ENCODE measurements at places on chromosomes 7 and 10.
A peak's percentile ranks its signal among the peaks of the same experiment; 100 is the strongest.

GRCh38 chr7:34130558-34131295 lies 225.4 kb downstream of the BMPER start:
- no peak for DNase-seq

GRCh38 chr7:134710511-134710853 lies 63.8 kb downstream of the BPGM start:
- no peak for DNase-seq

- no peak for DNase-seq
Measured at GRCh38 chr7:24728503-24729364, 28.5 kb downstream of the GSDME start.

DNA sequence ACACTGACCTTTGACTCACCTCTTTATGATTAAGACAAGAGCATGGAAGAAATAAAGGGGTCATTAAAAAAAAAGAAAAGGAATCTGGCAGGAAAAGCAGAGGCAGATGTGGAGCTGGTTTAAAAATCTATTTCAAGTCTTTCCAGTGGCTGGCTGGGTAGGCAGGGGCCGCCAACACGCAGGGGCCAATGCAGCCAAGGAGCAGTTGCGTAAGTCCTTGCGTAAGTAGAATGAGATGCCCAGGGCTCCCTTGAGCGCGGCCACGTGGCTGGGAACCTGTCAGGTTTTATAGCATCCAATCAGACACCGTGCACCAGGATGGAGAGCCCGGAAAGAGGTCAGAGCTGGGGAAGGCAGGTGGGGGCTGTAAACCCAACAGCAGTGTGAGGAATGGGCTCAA lies 123.8 kb upstream of the INSYN2A start:
- DNase-seq, result no peak

DNA sequence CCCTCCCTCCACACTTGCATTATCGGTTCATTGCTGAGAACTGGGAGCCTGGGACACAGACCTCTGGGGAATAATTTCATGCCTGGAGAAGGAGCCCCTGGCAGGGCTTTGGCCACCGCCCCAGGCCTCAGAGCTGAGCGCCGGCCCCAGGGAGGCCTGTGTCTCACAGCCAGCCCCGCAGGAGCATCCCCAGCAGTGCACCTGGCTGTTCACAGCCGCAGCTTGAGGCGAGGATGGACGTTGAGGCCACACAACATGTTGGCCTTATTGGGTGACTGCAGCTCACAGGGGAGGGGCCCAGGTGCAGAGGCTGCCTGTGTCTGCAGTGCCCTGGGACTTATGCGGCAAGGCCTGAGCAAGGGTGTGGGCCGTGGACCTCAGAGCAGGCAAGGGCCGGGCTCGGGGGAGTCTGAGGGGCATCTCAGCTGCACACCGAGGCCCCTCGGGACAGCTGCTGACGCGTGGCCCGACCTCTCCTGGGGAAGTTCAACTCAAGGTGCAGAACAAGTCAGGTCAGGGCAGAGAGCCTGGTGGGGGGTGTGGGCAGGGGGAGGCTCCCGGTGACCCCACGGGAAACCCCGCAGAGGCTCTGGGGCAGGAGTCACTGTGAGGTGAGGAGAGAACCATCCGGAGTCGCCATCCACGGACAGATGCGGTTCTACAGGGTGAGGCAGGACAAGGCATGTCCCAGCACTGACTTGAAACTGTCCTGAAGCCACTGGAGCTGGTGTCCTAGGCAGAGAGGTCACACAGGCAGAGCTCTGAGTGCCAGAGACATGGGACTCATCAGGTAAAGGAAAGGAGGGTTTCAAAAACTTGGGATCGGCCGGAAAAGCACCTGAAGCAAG lies 13.1 kb upstream of the UBE3C start:
- no peak for DNase-seq

GRCh38 chr7:131145770-131146169 lies 181.9 kb upstream of the MKLN1 start:
- DNase-seq, result no peak

- no peak for DNase-seq
Measured at GRCh38 chr7:46557295-46557711, 636.2 kb upstream of the IGFBP3 start.

DNA sequence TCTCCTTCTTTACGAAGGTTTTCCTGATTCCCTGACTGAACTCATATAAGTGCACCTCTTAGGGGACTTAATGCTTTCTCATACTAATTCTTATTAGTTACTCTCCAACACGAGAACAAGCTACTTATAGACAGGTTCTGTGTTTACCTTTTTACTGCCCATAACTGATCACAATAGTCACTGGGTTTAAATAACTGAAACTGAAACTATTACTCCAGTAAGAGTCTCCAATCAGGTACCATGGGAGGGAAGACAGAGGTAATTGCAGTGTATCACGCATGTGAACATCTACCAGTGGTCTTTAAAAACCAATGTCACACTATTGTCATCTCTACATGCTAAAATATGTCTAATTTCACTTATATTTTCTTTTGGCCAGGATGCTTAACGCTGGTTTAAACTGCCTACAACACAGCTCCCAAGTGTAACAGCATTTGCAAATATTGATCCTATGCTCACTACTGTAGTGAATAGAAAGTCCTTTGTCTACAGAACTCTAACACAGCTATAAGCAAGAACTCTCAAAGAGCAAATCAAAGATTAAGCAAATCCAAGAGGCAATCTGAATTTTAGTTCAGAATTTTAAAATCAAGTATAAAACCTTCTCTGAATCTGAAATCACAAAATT lies 3.6 kb downstream of the GDI2 start:
- peak; percentile 34 for DNase-seq

DNA sequence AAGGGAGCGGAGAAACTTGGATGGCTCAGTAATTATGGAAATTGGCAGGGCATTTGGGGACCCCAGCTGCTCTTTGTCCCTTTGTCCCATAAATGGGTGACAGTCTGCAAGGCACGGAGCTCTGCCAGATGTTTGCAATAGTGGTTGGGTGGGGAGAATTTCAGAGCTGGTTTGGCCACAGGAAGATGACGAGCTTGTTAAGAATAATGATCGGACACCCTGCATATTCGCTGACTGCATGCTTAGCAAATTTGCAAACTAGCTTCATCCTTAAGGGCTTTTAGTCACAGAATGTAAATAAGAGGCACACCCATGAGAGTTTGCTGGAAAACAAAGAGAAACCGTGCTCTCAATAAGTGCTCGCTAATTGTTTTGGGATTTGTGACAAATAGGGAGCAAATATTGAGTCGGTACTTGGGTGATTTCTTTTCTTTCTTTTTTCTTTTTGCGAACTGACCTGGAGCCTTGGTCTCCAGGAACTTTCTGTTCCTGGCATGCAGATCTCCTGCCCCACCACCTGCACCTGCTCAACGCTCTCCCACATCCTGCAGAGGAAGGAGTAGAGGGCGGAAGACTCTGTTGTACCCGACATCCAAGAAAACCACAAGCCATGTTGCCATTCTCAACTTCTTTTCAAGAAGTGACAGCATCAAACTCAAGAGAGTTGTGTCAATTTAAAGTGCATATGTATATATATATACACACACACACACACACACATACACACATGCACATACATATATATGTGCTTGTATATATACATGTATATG lies 238.9 kb downstream of the CAMK1D start:
- peak; percentile 9 for DNase-seq

GRCh38 chr7:44755698-44756627 lies 7.3 kb downstream of the ZMIZ2 start:
- no peak for DNase-seq

DNA sequence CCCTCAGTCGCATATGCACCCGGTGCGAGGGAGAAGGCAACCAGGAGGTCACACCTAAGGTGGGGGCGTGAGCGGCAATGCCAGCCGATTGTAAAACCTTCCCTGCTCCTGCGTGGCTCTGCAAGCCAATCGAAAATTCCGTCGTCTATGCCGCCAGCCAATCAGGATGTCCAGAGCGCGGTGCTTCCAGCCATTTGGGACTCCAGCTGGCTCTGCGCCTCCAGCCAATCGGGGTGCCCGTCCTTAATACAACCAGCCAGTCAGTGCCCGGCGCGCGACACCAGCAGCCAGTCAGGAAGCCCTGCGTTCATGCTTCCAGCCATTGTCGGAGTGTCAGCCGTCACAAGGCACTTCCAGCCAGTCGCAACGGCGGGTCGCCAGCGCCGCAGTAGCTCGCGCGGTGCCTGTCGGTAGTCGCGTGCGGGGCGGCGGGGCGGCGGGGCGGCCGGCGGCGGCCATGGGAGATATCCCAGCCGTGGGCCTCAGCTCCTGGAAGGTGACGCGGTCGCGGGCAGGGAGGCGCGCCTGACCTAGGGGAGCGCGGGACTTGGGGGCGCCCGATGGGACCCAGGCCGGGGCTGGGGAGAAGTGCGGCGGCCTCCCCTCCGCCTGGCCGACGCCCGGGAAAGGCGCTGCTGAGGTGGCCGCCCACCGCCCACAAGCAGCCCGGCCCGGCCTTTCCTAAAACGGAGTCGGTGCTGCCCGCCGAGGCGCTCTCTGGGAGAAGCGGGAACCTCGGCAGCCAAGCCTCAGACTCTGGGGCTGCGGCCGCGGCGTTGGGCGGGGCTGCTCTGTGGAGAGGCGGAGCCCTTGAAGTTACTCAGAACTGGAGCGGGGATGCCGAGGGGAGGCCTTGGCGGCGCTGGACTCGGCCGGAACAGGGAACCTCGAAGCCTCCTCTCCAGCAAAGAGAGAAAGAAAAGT lies at the start of gene AKR1E2:
Gene AKR1E2 (plus strand): TSS at position 340 of the 924 bp plus-strand sequence. CDS start 118 bp downstream, at position 458.
- peak; percentile 80 for DNase-seq

DNA sequence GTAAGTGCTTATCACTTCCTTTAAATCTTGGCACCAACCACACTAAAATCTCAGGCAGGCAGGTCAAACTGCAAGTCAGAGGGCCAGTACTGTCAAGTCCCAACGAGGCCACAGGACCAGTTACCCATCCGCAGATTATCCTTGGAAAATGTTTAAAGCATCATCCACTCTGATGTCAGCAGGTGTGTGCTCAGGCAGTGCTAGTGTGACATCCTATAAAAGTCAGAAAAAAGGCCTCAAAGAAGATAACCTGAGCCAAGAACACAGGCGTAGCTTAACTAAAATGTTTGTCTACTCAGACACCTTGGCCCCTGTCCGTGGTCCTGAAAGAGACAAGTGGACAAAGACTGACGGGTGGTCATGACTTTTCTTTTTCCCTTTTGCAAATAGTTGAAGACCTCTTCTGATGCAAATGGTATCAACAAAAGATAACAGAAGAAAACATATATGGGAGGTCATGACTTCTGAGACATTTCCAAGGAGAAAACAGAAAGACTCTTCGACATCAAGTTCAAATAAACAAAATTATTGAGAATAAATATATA lies 309.3 kb downstream of the KCNMA1 start:
- DNase-seq, result no peak

DNA sequence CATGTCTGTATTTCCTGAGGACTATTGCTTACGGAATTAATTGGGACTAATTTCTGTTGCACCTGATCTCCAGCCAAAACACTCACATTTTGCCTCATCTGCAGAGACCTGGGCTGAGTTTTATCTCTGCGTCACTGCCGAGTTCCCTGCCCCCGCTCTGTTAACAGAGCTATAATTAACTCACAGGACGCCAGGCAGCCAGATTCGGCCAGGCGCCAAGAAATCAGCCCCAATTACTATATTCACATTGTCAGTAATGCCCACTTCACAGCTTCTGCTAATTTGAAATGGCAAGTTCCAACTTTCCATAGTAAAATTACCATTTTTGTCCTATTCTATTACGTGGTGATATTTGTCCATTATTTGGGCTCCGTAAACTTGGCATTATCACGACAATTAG lies 130.5 kb downstream of the CUX1 start:
- no peak for DNase-seq

- DNase-seq, result no peak
Measured at GRCh38 chr7:110017405-110017804, 1073.5 kb upstream of the LRRN3 start.

GRCh38 chr7:78863281-78863680 lies 590.2 kb downstream of the MAGI2 start:
- DNase-seq, result no peak

All from CD4-positive, alpha-beta T cell treated with Interleukin-15 for 4 hours (primary cell).